ENCODE measurements at places on chromosomes 6 and 20.

- DNase-seq, result no peak
Measured at GRCh38 chr20:39124064-39124463, 161.9 kb downstream of the DHX35 start.

DNA sequence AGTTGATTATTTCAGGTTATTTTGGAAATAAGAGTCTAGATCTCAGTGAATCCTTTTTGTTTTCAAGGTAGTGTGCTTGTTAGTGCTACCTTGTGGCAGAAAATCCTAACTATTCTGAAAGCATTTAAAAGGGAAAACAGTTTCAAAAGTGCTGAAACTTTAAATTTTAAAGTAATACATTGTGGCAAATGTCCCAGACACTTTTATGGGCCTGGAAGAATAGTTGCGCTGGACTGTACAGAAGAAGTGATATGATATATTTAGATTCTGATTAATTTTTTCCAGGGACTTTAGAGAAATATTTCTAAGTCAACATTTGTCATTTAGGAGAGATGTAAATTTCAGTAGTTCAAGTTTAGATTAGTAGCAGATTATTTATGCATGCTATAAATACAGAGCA is 96.7 kb upstream of the BMP5 start:
- no peak for DNase-seq

DNA sequence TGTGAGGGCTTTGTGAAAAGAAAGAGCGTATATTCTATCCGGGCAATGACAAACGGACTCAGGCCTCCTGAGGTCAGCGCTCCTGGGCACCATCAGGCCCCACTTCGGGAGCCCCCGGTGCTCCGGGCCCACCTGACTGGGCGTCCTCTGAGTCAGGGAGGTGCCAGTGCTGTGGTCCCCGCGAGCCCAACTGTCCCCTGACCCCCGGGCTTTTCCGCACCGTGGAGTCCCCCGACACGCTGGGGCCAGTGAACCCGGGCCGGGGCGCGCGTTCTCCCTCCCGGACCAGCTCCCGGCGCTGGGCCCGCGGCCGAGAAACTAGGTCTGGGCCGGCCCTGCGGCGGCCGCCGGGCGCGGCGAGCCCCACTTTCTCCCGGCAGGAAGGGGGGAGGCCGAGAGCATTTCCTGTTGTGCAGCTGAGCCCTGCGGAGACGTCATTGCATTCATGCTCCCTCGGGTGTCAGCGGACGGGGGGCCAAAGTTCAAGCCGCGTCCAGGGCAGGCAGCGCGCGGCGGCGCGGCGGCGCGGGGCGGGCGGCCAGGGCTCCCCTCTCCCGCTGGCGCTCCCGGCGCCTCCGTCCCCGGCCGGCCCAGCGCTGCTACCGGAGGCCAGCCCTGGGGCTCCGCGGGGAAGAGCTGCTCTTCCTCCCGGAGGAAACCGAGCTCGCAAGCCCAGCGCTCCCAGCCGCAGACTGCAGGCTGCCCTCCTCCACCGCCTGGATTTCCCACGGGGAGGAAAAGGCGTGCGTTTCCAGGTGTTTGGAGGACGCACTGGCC is 18.3 kb downstream of the HIVEP2 start:
- peak; percentile 86 for DNase-seq

- peak; percentile 6 for DNase-seq
Measured at GRCh38 chr6:162825597-162825996, 97.8 kb downstream of the PACRG start.

- no peak for DNase-seq
Measured at GRCh38 chr6:144955859-144956258, 670.7 kb downstream of the UTRN start.

GRCh38 chr6:15296249-15296648 is 50.4 kb downstream of the JARID2 start:
- DNase-seq, result no peak
